ENCODE measurements at places on chromosomes 1 and 21. TPM values are rescaled to one million over a fixed set of nuclear protein-coding genes. Genes with fewer than 3 reads are reported as not detected.

- no peaks in the 10 kb centered on the region for H3K36me3 ChIP-seq
- H3K27me3 ChIP-seq: peaks cover 12% of the 10 kb centered on the region
- no peak overlapping the region for H3K4me3 ChIP-seq
- peaks cover 16% of the 10 kb centered on the region for H3K4me1 ChIP-seq
- DNase-seq: no peak
These were observed 53.0 kb upstream of the LAPTM5 start for GRCh38 chr1:30810416-30811080.

- H3K27me3 ChIP-seq: no peaks in the 10 kb centered on the region
- H3K27ac ChIP-seq: no peak overlapping the region
- peak; percentile 59 for DNase-seq
- H3K4me3 ChIP-seq: no peak overlapping the region
- peaks cover 3% of the 10 kb centered on the region for H3K36me3 ChIP-seq
These were observed 60.3 kb downstream of the GALNT2 start for GRCh38 chr1:230127105-230128054.

DNA sequence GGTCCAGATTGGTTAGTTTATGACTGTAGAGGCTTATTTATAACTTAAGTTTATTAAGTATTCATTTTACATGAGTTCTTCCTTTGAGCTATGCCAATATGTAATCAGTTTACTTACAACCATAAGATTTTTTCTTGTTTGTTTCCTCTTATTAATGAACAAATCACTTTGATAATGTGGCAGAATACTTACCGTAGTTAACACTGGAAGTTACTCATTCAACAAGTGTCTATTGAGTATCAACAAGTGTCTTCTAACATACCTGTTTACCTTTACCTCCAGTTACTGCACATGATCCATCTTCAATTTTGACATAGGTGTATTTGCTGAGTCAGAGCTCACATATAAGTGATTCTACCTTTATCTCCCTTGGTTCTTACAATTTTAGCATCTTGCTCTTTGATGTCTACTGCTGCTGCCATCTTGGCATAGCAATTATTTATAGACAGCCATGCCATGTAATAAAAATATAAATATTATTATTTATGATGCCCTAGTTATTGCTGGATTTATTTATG, 205.7 kb downstream of the NCAM2 start:
- H3K27me3 ChIP-seq: no peaks in the 10 kb centered on the region
- no peaks in the 10 kb centered on the region for H3K36me3 ChIP-seq
- no peaks in the 10 kb centered on the region for H3K4me1 ChIP-seq

GRCh38 chr21:40546647-40547046, 300.3 kb downstream of the DSCAM start:
- DNase-seq: no peak
- no peak overlapping the region for H3K27ac ChIP-seq
- H3K27me3 ChIP-seq: no peaks in the 10 kb centered on the region
- H3K4me3 ChIP-seq: no peak overlapping the region
- no peaks in the 10 kb centered on the region for H3K36me3 ChIP-seq

The DNALI1 gene
- 28.1 TPM for total RNA-seq

- peak overlapping the region; percentile 70 for H3K4me3 ChIP-seq
- peaks cover 10% of the 10 kb centered on the region for H3K36me3 ChIP-seq
- peaks cover 27% of the 10 kb centered on the region for H3K4me1 ChIP-seq
- peak; percentile 50 for DNase-seq
- peaks cover 48% of the 10 kb centered on the region for H3K27me3 ChIP-seq
- peak overlapping the region; percentile 91 for H3K27ac ChIP-seq
These were observed 1.0 kb downstream of the TMEM200B start for GRCh38 chr1:29122682-29123052.

GRCh38 chr1:42150651-42151050, 2.6 kb upstream of the GUCA2B start:
- DNase-seq: no peak
- H3K36me3 ChIP-seq: no peaks in the 10 kb centered on the region
- peaks cover 13% of the 10 kb centered on the region for H3K27me3 ChIP-seq
- H3K4me1 ChIP-seq: no peaks in the 10 kb centered on the region
- no peak overlapping the region for H3K27ac ChIP-seq

The TNNI3K gene
- total RNA-seq: 1.1 TPM

GRCh38 chr1:66431999-66432398, 102.0 kb upstream of the SGIP1 start:
- no peaks in the 10 kb centered on the region for H3K27me3 ChIP-seq
- no peak overlapping the region for H3K4me3 ChIP-seq
- no peaks in the 10 kb centered on the region for H3K4me1 ChIP-seq
- H3K36me3 ChIP-seq: no peaks in the 10 kb centered on the region
